ENCODE measurements at places on chromosomes 3 and 15.

GRCh38 chr3:59412516-59412915 lies 362.7 kb upstream of the CFAP20DC start:
- no peak for DNase-seq

DNA sequence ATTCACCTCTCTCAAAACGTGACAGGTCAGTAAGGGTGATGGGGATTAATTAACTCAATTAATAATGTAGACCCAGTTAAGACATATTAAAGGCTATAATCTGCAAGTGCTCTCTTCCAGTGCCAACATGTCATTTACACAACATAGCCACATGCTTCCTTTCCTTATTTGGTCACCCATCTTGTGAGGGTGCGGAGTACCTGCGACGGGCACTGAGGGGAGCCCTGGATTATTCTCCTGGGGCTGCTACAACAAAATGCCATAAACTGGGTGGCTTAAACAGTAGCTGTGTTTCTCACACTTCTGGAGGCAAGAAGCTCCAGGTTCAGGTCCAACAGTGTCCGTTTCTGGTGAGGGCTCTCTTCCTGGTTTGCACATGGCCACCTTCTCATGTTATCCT lies 157.4 kb upstream of the LRTM1 start:
- DNase-seq, result no peak

GRCh38 chr3:194389269-194389668 lies 9.8 kb downstream of the GP5 start:
- DNase-seq, result no peak

DNA sequence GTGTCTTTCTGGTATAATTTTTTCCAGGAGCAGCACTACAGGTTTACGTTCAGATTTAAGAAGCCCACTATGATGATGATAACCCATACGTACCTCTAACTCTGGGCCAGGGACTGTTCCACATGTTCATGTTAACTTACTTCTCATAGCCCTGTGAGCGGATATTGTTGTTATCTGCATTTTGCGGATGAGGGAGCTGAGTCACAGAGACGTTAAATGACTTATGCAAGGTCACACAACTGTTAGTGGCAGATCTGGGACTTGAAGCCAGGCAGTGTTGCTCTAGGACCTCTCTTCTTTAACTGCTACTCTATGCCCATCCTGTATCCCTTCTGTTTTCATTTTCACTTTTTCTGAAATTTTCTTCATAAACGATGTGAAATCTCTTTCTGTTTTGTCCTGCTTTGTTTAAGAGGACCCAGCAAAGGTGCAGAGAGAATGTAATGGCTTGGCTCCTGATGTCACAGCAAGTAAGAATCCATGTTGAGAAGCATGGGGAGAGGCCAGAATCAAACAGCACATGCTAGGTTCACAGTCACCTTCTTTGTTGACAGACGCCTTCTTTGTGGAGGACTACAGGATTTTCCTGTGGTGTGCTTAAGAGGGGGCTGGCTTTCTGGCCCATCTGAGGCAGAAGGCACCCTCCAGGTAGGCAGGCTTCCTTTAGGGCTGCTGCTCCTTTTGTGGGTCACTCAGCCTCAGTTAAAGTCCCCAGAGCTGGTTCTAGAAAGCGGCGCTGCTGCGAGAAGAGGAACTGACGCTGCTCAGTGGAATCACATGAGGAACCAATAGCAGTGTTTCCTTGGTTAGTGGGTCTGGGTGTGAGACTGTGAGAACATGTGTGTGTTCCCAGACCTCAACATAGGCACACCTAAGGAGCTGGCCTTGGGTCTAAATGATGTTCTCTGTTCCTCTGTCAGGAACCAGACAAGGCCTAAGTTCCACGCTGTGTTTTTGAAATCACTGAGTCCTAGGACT lies 121.6 kb downstream of the TMEM108 start:
- no peak for DNase-seq

DNA sequence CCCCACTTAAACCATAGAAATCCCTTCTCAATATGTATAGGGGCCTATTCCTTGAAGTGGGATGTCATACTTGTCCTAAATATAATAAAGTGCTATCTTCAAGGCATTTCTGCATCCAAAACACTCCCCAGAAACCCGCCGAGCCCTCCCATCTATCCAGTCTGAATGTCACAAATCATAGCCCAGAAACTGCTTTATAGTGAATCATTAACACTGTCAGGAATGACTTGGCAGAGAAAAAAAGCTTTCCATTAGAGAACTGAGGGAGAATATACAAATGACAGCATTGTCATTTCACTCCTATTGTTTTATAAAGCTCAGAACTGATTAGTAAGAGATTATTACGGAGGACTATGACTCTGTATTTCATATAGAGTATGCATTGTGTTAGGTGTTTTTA lies 48.4 kb upstream of the MEIS2 start:
- DNase-seq, result no peak

- DNase-seq, result no peak
Observed at GRCh38 chr3:178707311-178708031, 171.2 kb downstream of the KCNMB2 start.

- no peak for DNase-seq
Observed at GRCh38 chr3:27960133-27960532, 238.0 kb upstream of the EOMES start.

GRCh38 chr15:74826364-74826819 lies at the start of gene CPLX3:
TSS of gene CPLX3 (plus strand) at chr15:74826627. CDS start at chr15:74826704, 77 bp downstream.
- DNase-seq, result no peak

DNA sequence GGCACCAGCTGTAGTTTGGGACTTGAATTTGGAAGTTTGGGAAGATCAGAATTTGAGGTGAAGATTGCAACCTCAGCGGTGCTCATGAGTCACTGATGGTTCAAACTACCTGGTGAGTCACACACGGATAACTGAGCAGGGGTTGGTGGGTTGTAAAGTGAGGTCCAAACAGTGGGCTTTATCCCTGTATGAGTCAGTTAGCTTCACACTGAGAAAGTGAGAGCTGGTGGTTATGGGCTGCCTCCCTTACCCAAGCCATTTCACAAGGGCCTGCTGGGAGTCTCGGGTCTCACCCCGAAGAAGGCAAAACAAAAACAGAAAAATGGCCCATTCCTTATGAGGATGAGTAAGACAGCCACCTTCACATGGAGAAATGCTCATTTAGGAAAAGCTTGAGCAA lies 77.0 kb downstream of the ITGA11 start:
- peak; percentile 78 for DNase-seq

GRCh38 chr3:102674284-102674683 lies 239.5 kb downstream of the ZPLD1 start:
- no peak for DNase-seq

DNA sequence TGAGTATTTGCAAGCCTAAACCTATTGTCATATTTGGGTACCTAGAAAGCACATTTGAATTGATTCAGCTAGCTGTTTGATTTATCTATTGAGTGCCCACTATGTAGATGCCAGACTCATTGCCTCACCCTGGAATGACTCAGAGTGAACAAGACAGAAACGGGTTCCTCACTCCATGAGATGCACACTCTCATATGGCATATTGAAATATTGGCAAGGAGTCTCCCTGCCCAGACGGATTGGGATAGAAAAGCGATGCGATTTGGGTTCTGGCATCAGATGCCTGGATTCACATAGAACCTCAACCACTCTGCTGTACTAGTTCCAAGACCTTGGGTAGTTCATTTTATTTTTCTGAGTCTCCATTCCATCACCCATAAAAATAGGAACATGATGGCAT lies 22.5 kb downstream of the LRRN1 start:
- no peak for DNase-seq

DNA sequence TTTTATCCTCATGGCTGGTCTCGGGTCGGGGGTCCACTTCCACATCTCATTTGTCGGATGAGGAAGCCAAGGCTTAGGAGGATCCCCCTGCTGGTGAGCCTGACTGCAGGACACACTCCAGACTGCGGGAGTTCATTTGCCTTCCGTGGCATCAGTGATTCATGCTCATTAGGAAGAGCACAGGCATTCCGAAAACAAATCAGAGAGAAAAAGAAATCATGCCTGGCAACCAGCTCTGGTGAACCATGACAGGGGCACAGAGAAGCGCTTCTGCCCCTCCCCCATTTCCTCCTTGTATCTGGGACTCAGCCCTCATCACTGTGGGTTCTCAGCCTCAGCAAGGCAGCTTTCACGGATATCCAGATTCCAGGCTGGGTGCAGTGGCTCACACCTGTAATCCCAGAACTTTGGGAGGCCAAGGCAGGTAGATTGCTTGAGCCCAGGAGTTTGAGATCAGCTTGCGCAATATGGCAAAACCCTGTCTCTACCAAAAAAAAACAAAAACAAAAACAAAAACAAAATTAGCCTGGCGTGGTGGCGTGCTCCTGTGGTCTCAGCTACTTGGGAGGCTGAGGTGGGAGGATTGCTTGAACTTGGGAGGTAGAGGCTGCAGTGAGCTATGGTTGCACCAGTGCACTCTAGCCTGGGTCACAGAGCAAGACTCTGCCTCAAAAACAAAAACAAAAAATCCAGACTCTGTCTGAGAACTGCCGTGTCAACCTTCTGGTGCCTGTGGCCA lies 28.4 kb downstream of the IRAK2 start:
- peak; percentile 67 for DNase-seq

DNA sequence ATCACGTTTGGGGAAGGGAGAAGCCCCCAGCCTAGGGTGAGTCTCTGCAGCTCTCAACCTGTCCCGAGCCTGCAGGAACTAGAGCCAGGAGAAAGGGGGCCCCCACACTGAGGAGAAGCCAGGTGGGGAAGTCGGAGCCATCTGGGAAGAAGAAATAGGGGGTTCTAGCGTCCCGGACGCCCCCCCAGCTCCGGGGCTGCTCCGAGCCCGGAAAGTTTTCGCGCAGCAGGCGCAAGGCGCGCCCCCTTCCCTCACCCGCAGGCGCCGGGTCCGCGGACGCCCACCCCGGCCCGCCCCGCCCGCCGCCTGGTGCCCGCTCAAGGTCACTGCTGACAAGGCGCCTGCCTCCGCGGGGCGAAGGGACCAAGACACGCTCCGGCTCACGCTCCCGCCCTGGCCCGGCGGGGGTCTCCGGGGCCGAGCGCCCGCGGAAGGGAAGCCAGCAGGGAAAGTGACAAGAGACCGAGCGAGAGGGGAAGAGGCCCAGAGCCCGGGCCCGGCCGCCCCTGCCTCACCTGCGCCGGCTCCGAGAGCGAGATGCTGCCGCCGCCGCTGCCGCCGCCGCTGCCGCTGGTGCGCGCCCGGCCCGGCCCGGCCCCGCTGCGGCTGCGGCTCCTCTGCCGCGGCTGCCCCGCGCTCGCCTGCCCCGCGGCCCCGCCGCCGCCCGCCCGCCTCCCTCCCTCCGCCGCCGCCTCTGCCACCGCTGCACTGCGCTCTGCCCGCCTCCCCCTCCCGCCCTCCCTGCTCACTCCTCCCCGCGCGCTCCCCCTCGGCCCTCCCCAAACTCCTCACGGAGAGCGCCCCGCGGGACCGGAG lies 108.4 kb upstream of the SLC6A11 start:
- DNase-seq, result no peak

- no peak for DNase-seq
Observed at GRCh38 chr3:15345608-15346137, 13.3 kb upstream of the SH3BP5 start.

GRCh38 chr3:18424729-18425640 lies at the start of gene SATB1:
TSS of gene SATB1 (minus strand) at chr3:18425339. CDS start at chr3:18420967, 4,372 bp downstream.
- no peak for DNase-seq

GRCh38 chr3:107798381-107798780 lies 275.6 kb downstream of the BBX start:
- no peak for DNase-seq

GRCh38 chr15:27223179-27223578 lies 252.2 kb downstream of the GABRG3 start:
- DNase-seq, result no peak

- DNase-seq, result no peak
Observed at GRCh38 chr3:71393093-71393492, 190.4 kb downstream of the FOXP1 start.

DNA sequence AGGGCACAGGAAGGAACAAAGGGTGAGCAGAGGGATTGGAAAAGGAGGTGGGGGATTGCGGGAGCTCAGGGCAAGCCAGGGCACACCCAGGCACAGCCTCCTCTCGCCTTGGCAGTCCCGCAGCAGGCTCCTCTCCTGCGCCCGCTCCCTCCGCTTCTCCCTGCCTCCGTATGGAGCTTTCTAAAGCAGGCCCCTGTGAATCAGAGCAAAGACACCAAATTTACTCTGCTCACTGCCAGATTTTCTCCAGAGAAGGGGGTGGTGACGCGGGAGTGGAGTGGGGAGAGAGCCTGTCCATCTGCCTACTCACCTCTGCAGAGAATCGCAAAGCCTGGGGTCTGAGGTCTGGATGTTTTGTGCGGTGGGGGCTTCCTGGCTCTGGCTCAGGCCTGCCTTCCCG lies 20.0 kb downstream of the ATP2B2 start:
- no peak for DNase-seq

- no peak for DNase-seq
Observed at GRCh38 chr3:132800958-132801357, 78.7 kb upstream of the NPHP3 start.

- DNase-seq, result no peak
Observed at GRCh38 chr15:94231723-94232468, 535 bp downstream of the MCTP2 start.

- no peak for DNase-seq
Observed at GRCh38 chr3:109071350-109072142, 46.4 kb downstream of the MORC1 start.

DNA sequence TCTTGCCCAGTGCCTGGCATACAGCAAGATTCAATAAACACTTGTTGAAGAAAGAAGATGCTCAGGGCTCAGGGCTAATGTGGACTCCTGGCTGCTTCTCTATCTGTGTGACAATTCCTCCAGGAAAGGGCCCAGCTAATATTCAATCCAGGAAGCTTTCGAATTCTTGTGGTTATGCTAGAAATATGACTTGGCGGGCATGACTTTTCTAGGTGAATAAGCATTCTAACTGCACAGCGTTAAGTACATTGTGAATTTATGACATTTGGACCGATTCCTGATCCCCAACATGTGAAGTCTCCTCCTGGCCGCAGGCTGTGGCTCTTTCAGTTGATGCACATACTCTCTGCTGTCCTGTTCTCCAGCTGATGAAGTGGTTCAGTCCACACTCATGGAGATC lies 117.0 kb downstream of the IMPG2 start:
- peak; percentile 23 for DNase-seq

DNA sequence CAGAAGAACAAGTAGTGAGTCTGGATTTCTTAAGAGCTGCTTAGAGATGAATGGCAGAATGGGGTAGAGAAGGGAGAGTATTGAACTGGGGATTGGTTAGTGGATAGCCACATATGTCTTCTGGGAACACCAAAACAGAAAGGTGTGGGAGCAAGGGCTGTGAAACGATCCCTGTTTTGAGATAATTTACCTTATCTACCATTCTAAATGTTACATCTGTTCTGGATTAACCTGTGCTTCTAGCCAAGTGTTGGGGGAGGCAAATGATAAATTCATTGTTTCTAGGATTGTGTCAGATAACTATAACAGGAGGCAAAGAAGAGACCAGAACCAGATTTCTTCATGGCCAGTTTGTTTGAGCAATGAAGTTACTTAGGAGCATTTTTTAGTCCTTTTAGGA lies 8.4 kb downstream of the NR1D2 start:
- no peak for DNase-seq

GRCh38 chr3:23071296-23071695 lies 131.8 kb upstream of the UBE2E2 start:
- no peak for DNase-seq

Data from HTR-8/SVneo (cell line).